ENCODE measurements at places on chromosomes 1 and 21. TPM values are rescaled to one million over a fixed set of nuclear protein-coding genes. Genes with fewer than 3 reads are reported as not detected.
A peak's percentile ranks its signal among the peaks of the same experiment; 100 is the strongest.

Gene DCDC2B
- not detected for total RNA-seq

Gene CCDC17
- 2.4 TPM for total RNA-seq

Gene SLC27A3
- total RNA-seq, result 11.9 TPM

Gene GUCA2A
- not detected for total RNA-seq

Gene AUNIP
- 1.3 TPM for total RNA-seq

Gene OR2T29
- total RNA-seq, result not detected

DNA sequence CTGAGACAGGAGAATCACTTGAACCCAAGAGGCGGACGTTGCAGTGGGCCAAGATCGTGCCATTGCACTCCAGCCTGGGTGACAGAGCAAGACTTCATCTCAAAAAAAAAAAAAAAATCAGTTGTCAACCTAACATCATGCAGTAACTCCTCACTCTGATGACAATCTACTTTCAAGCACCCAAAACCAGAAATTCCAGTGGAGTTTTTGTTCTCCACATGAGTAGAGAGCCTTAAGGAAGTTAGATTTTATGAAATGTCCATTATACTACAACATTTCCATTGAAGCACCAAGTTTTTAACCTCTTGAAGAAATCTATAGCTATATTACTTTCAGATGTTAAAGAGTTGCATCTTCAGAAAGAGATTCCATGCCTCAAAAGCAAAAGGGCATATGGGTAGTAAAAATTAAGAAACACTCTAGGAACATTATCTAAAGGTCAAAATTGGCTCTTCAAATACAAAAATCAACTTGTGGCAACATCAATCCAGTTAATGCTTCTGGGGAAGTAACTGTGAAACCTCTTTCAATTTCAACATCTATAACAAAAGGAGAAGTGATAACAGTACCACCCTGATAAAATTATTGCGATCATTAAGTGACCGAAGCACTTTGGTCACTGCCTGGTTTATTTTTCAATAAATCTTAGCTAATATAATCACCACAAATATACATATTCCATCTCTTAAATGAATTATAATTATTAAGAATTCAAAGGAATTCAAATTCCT, 7.7 kb downstream of the LPGAT1 start:
- no peaks in the 10 kb centered on the region for H3K27me3 ChIP-seq
- no peak for DNase-seq
- H3K4me1 ChIP-seq, result peaks cover 15% of the 10 kb centered on the region
- no peak overlapping the region for H3K27ac ChIP-seq

- H3K4me1 ChIP-seq, result no peaks in the 10 kb centered on the region
- H3K27ac ChIP-seq, result no peak overlapping the region
- no peak for DNase-seq
- H3K36me3 ChIP-seq, result peaks cover 19% of the 10 kb centered on the region
- no peak overlapping the region for H3K4me3 ChIP-seq
- no peaks in the 10 kb centered on the region for H3K27me3 ChIP-seq
Measured at GRCh38 chr1:99917214-99917613, 52.6 kb upstream of the SLC35A3 start.

GRCh38 chr1:247539215-247539614, 3.0 kb upstream of the OR2C3 start:
- H3K4me1 ChIP-seq, result no peaks in the 10 kb centered on the region
- no peak overlapping the region for H3K27ac ChIP-seq
- no peak overlapping the region for H3K4me3 ChIP-seq
- no peak for DNase-seq
- H3K36me3 ChIP-seq, result no peaks in the 10 kb centered on the region

- H3K4me1 ChIP-seq, result no peaks in the 10 kb centered on the region
- no peak for DNase-seq
- H3K27ac ChIP-seq, result no peak overlapping the region
- H3K36me3 ChIP-seq, result no peaks in the 10 kb centered on the region
- no peak overlapping the region for H3K4me3 ChIP-seq
- H3K27me3 ChIP-seq, result peaks cover 37% of the 10 kb centered on the region
Measured at GRCh38 chr1:87307931-87308330, 20.7 kb upstream of the LMO4 start.

GRCh38 chr1:18429654-18430053, 51.1 kb upstream of the KLHDC7A start:
- no peak overlapping the region for H3K27ac ChIP-seq
- H3K4me3 ChIP-seq, result no peak overlapping the region
- no peaks in the 10 kb centered on the region for H3K27me3 ChIP-seq
- no peak for DNase-seq
- no peaks in the 10 kb centered on the region for H3K36me3 ChIP-seq

DNA sequence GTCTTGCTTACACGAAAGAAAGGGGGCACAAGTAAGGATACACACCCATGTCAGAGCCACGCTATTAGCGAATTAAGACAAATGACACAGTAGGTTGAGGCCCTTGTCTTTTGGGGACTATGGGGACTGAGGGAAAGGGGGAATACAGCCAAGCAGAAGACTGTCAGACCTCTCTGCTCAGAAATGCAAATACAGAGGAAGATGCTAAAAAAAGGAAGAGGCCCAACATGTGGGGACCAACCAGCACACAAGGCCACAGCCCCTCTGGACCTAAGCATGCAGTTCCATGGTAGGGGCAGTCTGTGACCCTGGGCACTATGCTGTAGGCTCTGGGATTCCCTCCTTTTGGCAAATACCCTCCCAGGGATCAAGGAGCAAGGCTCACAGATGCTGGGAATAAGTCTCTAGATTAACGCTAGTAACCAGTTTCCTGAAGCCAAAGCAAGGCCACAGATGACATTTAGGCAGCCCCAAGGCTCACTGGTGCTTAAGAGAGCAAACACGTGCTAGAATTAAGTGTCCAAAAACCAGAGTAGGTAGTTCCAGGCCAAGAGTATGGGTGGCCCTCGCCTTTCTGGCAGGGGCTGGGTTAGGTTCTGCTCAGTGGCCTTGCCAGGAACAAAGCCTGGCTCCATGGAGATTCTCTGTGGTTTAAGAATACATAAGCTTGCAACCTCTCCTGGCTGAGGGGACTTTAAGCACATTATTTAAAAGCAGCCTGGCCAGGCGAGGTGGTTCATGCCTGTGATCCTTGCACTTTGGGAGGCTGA, 38.2 kb downstream of the RABIF start:
- H3K36me3 ChIP-seq, result no peaks in the 10 kb centered on the region
- no peak overlapping the region for H3K27ac ChIP-seq

- no peaks in the 10 kb centered on the region for H3K36me3 ChIP-seq
- H3K4me3 ChIP-seq, result no peak overlapping the region
- H3K27me3 ChIP-seq, result no peaks in the 10 kb centered on the region
- H3K4me1 ChIP-seq, result no peaks in the 10 kb centered on the region
Measured at GRCh38 chr1:14238472-14239307, 359.8 kb upstream of the KAZN start.

- no peaks in the 10 kb centered on the region for H3K27me3 ChIP-seq
- no peak for DNase-seq
Measured at GRCh38 chr1:69702085-69702484, 134.4 kb downstream of the LRRC7 start.

- H3K36me3 ChIP-seq, result no peaks in the 10 kb centered on the region
- no peak overlapping the region for H3K27ac ChIP-seq
- H3K27me3 ChIP-seq, result no peaks in the 10 kb centered on the region
- H3K4me3 ChIP-seq, result no peak overlapping the region
- H3K4me1 ChIP-seq, result no peaks in the 10 kb centered on the region
Measured at GRCh38 chr21:20760221-20760620, 238.0 kb upstream of the NCAM2 start.

GRCh38 chr1:40307186-40307585, 9.9 kb downstream of the COL9A2 start:
- H3K36me3 ChIP-seq, result no peaks in the 10 kb centered on the region
- no peak overlapping the region for H3K27ac ChIP-seq
- H3K27me3 ChIP-seq, result no peaks in the 10 kb centered on the region
- no peaks in the 10 kb centered on the region for H3K4me1 ChIP-seq
- DNase-seq, result no peak

DNA sequence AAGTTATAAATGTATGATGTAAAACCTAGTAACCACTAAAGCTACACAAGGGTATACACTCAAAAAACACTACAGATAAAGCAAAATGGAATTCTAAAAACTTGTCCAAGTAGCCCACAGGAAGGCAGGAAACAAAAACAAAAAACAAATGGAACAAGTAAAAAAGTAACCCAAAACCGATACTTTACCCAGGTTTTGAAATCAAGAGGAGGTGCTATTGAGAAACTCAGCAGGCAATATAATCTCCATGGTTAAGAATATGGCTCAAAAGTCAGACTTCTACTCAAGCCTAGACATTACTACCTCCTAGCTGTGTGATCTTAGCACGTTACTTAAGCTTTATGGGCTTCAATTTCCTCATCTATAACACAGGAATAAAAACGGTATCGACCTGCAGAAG, 13.3 kb downstream of the RBBP5 start:
- H3K27ac ChIP-seq, result no peak overlapping the region
- H3K36me3 ChIP-seq, result peaks cover 32% of the 10 kb centered on the region
- no peaks in the 10 kb centered on the region for H3K4me1 ChIP-seq
- no peak for DNase-seq
- no peaks in the 10 kb centered on the region for H3K27me3 ChIP-seq

GRCh38 chr21:38439426-38439825, 58.9 kb downstream of the ERG start:
- peak overlapping the region; percentile 82 for H3K27ac ChIP-seq
- H3K27me3 ChIP-seq, result no peaks in the 10 kb centered on the region
- H3K4me3 ChIP-seq, result no peak overlapping the region
- peaks cover 73% of the 10 kb centered on the region for H3K4me1 ChIP-seq

DNA sequence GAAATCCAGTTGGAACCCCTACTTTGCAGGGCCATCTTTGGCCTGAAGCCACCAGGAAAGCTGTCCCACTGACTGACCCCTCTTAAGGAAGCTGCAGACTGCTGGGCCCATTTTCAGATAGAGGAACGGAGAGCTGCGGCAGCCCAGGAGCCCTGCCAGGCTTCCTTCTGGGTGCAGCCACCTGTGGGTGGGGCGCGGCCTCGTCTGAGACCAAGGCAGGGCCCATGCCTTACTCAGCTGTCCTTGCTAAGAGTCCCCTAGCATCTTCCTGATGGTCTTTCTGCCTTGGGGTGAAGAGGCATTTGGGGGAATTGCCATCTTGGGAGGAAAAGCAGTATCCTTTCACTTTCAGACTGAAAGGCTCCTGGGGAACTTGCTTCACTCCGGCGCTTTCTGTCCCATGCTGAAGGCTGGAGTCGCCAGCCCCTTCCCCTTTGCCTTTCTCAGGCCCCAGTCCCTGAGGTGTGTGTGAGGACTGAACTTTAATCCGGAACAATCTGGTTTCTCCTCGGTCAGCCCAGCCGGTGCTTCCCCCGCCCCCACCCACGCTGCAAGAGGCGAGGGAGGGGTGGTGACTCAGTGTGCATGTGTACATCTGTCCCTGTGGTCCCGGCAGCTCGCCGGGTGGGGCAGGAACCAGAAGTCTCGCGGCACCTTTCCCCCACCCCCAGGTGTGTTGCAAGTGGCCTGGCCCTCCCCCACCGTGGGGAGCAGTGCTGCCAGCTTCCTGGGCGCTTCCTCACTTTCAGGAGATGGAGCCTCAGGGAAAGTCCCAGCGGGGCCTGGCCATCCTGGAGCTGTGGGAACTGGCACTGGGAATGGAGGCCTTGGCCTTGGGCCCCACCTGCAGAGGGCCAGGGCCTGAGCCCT, 5.1 kb downstream of the ZC3H12A start:
- H3K27ac ChIP-seq, result peak overlapping the region; percentile 96
- no peak for DNase-seq
- peaks cover 51% of the 10 kb centered on the region for H3K4me1 ChIP-seq
- peak overlapping the region; percentile 65 for H3K4me3 ChIP-seq
